ENCODE measurements at places on chromosomes 3 and 15.

DNA sequence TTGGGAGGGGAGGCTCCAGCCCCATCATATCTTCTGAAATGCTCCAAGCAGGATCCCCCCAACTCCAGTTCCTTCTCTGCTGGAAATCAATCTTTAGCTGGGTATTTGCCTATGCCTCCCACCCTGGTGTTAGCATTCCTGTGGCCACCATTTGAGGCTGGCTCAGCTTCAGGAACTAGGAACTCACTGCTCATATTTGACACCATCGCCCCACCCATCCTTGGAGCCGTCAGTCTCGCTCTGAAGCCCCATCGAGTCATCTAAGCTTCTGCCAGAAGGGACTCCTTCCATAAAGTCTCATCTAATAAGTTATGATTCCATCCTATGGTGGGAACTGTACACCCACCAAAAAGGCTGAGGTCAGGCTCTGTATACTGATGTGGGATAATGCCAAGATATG is 26.4 kb downstream of the PRKCD start:
- DNase-seq = no peak

- peak; percentile 72 for DNase-seq
Observed at GRCh38 chr3:63863150-63864007, at the start of the genes ATXN7 and THOC7. Gene ATXN7, plus strand, starts transcription at chr3:63863867. Its CDS starts 48,732 bp downstream, at chr3:63912599. Gene THOC7, minus strand, starts transcription at chr3:63863805. Its CDS starts 15 bp downstream, at chr3:63863790.

- DNase-seq = peak; percentile 54
Observed at GRCh38 chr3:134486577-134487041, 752 bp downstream of the CEP63 start.

GRCh38 chr3:57596495-57597126 is 533 bp downstream of the ARF4 start:
- DNase-seq = peak; percentile 89

DNA sequence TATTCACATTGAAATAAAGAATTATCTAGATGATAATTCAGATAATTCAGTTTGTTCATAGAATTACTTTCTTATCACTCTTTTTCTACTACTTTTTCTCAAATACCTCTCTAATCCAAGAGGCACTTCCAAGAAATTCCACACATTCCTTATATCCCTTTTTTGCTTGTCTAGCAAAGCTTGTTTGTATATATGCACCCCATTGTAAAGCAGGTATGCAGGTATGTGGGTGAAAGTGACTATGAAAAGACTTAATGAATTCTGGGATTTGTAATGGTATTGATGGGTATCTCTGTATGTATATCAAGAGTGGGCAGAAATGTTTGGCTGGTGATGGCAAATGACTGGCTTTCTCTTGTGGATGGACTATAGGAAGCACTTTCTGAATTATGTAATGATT is 94.1 kb upstream of the FGF7 start:
- no peak for DNase-seq
